ENCODE measurements at places on chromosomes 12 and 14.

DNA sequence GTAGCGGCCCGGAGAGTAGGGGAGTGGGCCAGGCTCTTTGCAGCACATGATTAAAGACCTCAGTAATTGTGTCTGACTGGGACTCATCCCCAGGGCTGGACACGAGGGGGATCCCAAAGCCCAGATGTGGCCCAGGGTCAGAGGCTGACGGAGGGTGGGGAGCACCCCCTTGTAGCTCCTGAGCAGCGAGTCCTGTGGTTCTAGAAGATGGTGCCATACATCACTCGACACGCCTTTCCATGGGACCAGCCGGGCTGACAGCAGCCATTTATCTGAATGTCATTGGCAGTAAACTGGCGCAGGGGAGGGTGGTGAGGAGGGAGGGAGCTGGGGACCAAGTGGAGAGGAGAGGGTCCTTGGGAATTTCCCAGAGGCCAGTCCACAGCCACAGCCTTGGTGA, 65.1 kb upstream of the FAM222A start:
- DNase-seq: no peak

GRCh38 chr12:39626033-39626814, 6.6 kb upstream of the ABCD2 start:
- DNase-seq: no peak

- no peak for DNase-seq
Observed at GRCh38 chr12:110245369-110245772, 35.7 kb upstream of the ATP2A2 start.

GRCh38 chr14:52000019-52000582, 10.8 kb downstream of the RTRAF start:
- no peak for DNase-seq

GRCh38 chr14:103225062-103225461, 101.8 kb downstream of the TNFAIP2 start:
- DNase-seq: no peak

DNA sequence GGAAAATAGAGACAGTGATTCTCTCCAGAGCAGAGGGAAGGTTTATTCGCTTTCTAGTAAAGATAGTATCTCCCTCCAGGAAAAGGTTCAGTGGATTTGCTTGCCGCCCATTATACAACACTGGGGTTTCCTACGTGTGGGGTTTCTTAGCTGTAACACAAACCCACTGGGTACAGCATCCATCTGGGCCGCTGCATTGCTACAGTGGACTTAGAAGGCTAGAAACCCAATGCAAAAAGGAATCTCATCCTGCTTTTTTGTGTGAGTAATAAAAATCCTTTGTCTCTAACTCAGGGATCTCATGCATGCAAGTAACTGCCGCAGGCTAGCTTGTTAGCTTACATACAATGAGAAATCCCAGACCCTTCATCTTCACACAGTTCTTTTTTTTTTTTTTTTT, 67.1 kb upstream of the BCL2L14 start:
- DNase-seq: no peak

GRCh38 chr12:132788375-132789098, 26.9 kb upstream of the ANKLE2 start:
- DNase-seq: no peak

GRCh38 chr12:52347551-52348510, 19.4 kb downstream of the KRT85 start:
- DNase-seq: no peak

- no peak for DNase-seq
Observed at GRCh38 chr14:29896354-29896821, 31.3 kb downstream of the PRKD1 start.

DNA sequence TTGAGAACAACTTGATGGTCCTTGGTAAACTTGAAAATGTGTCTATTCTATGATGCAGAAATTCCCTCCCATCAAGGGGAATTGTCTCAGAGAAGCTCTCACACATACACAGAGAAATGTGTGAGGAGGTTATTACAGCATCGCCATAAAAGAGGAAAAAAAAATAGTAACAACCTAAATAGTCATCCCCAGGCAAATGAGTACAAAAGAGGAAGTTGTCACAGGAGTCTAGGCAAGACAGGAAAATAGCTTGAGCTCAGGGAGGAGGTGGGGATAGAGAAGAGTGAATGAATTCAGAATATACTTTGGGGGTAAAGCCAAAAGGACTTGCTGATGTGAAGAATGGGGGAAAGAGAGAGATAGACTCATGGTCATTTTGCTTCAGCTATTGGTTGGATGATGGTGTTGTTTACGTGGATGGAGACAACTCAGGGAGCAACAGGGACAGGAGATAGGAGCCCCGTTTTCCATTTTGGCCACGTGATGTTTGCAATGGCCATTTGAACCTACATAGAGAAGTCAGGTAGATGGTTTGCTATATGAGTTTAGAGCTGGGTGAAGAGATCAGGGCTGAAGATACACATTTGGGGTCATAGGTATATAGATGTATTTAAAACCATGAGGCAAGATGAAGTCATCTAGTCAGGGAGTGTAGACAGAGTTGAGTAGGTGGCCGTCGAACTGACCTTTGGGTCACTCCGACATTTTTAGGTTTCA, 20.3 kb downstream of the LRRC74A start:
- DNase-seq: no peak

DNA sequence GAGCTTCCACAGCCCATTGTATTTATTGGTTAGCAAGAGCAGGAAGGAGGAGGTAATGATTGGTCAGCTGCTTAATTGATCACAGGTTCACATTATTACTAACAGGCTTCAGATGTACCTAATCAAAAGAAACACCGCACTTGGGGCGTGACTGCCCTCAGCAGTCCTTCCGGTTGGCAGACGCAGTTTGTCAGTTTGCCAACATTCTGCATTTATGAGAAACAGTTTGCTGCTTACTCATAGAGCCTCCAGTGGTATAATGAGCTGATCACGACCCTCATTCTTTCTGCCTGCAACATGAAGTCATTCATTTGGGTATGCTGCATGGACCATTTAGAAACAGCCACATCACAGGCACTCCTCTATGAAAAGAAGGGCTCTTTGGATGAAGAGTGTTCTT, 42.5 kb upstream of the PPM1H start:
- no peak for DNase-seq

GRCh38 chr12:66779466-66779865, 100.6 kb upstream of the GRIP1 start:
- DNase-seq: no peak

- DNase-seq: no peak
Observed at GRCh38 chr14:103384450-103385151, 614 bp upstream of the MARK3 start.

- no peak for DNase-seq
Observed at GRCh38 chr14:71730471-71730870, 201.8 kb upstream of the RGS6 start.
